ENCODE measurements at places on chromosomes 6 and 20. TPM values are rescaled to one million over a fixed set of nuclear protein-coding genes. Genes with fewer than 3 reads are reported as not detected.

Gene AHCY
- total RNA-seq = 350 TPM

- H3K27me3 ChIP-seq = no peaks in the 10 kb centered on the region
- no peaks in the 10 kb centered on the region for H3K4me1 ChIP-seq
- H3K4me3 ChIP-seq = no peak overlapping the region
- H3K27ac ChIP-seq = no peak overlapping the region
These were observed 76.7 kb upstream of the FOXO3 start for GRCh38 chr6:108484016-108484415.

DNA sequence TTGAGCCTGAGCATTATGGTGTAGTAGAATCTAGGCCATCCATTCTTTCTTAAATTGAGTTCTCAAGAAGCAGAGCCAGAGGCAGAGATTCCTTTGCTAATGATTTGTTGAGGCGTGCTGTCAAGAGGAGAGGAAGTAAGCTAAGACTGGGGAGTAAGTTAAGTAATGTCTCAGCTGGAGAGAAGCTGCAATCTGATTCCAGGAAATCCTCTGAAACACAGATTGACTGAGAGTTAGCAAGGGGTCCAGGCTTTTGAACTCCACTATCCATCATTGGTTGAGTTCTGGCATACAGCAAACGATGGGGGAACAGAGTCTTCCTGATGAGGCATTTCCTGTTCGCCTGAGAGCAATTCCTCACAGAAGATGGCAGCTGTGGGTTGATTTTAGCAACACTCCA lies 207.4 kb upstream of the RAB32 start:
- H3K4me1 ChIP-seq = no peaks in the 10 kb centered on the region
- no peak overlapping the region for H3K4me3 ChIP-seq
- no peak for DNase-seq
- no peaks in the 10 kb centered on the region for H3K27me3 ChIP-seq
- no peak overlapping the region for H3K27ac ChIP-seq
- no peaks in the 10 kb centered on the region for H3K36me3 ChIP-seq

- H3K4me3 ChIP-seq = no peak overlapping the region
- no peaks in the 10 kb centered on the region for H3K36me3 ChIP-seq
- no peaks in the 10 kb centered on the region for H3K4me1 ChIP-seq
- peaks cover 3% of the 10 kb centered on the region for H3K27me3 ChIP-seq
These were observed 226.5 kb downstream of the MAFB start for GRCh38 chr20:40462566-40462965.

DNA sequence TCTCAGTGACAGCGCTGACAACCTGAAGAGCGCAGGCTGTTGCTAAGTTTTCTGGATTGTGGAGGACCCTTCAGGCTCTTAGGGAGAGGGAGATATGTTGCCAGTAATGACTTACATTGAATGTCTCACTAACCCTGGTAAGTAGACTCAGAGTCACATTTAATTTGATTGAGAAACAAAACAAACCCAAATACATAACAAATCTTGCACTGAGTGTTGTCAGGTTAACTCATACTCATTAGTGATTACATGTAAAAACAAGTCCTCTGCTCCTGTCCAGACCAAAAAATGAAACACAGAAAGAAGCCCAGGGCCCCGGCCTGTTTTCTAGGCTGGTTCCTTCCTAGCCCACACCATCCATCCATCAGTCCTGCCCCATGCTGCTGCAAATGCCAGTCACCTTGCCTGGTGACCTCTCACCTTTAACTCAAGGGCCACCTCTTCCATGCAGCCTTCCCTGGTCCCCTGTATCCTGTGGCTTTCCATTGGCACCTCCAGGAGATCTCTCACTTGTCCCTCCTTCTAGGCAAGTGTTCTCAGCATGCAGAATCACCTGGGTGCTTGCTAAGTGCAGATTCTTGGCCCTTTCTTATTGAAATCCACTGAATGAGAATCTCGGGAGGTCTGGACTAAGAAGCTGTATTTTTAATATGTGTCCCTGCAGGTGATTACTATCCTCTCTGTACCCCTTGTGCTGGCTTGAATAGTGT lies 34.7 kb upstream of the ERVFRD-1 start:
- DNase-seq = no peak
- peaks cover 21% of the 10 kb centered on the region for H3K4me1 ChIP-seq

GRCh38 chr6:166313255-166314070 lies 5.3 kb upstream of the PRR18 start:
- H3K36me3 ChIP-seq = no peaks in the 10 kb centered on the region
- DNase-seq = peak; percentile 53
- no peak overlapping the region for H3K4me3 ChIP-seq
- no peak overlapping the region for H3K27ac ChIP-seq
- H3K4me1 ChIP-seq = peaks cover 8% of the 10 kb centered on the region

DNA sequence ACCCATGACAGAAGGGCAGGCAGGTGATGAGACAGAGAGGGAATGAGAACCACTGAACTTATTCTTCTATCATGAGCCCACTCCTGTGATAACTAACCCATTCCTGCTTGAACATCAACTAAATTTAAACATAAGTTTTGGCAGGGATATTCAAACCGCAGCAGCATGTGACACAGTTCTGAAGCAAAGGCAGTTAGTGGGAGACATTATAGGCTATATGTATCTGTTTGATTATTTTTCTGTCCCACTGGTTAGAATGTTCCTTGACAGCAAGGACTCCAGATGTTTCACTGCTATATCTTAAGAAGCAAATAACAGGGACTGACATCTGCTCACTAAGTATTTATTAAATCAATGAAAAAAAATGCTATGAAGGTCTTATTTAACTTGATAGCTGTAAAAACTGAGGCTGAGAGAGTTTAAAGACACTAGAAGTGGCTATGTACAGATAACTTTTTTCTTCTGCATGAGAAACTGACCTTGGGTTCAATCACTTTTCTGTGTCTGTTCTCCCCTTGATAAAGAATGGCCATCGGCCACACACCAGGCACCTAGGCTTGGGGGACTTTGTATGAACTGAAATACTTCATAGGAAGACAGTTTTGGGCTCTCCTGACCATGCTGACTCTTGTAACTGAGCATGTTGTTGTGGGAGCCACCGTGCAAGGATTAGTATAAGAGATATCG lies 90.9 kb downstream of the CEP162 start:
- no peak for DNase-seq
- H3K27me3 ChIP-seq = no peaks in the 10 kb centered on the region

- H3K27ac ChIP-seq = no peak overlapping the region
- H3K4me1 ChIP-seq = no peaks in the 10 kb centered on the region
- DNase-seq = no peak
- H3K27me3 ChIP-seq = no peaks in the 10 kb centered on the region
These were observed 49.8 kb downstream of the MYH7B start for GRCh38 chr20:35005463-35005961.

DNA sequence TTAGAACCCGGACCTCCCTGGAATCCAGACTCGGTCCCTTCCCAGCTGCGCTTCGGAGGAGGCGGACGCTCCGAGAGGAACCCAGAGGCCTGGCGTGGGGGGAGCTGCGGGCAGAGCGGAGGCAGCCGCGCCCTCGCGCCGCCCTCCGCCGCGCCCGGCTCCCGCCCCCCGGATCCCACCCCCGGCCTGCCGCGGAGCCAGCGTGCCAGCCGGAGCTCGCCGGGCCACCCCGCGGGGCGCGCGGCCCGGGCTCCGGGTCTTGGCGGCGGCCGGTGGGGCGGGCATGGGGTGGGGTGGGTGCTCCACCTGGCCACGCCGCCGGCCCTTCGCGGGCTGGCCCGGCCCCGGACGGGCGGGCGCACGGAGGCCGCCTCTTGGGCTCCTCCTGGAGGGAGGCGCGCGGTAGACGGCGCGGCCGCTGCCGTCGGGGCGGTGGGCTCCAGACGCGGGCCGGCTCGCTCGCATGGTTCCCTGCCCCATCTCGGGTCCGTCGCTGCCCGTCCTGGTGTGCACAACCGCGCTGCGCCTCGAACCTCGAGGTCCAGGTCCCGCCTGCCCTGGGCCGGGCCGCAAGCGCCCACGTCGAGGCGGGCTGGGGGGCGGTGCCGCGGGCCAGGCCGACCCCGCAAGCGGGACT lies 592 bp upstream of the CDYL start:
- no peaks in the 10 kb centered on the region for H3K36me3 ChIP-seq
- H3K4me1 ChIP-seq = peaks cover 37% of the 10 kb centered on the region
- peak overlapping the region; percentile 57 for H3K4me3 ChIP-seq
- no peaks in the 10 kb centered on the region for H3K27me3 ChIP-seq
- peak; percentile 68 for DNase-seq
- H3K27ac ChIP-seq = peak overlapping the region; percentile 84

Gene CALHM4
- total RNA-seq = not detected

- H3K36me3 ChIP-seq = no peaks in the 10 kb centered on the region
- H3K27ac ChIP-seq = no peak overlapping the region
- H3K4me3 ChIP-seq = no peak overlapping the region
- H3K4me1 ChIP-seq = peaks cover 10% of the 10 kb centered on the region
- DNase-seq = no peak
These were observed 111.8 kb downstream of the PLCB4 start for GRCh38 chr20:9180481-9181257.

Gene TAP1
- 32.2 TPM for total RNA-seq

Gene ANGPT4
- total RNA-seq = not detected

GRCh38 chr6:139019722-139020121 lies 8.8 kb upstream of the ABRACL start:
- DNase-seq = no peak
- H3K4me1 ChIP-seq = no peaks in the 10 kb centered on the region
- H3K4me3 ChIP-seq = no peak overlapping the region
- H3K36me3 ChIP-seq = no peaks in the 10 kb centered on the region
- no peaks in the 10 kb centered on the region for H3K27me3 ChIP-seq
- no peak overlapping the region for H3K27ac ChIP-seq

DNA sequence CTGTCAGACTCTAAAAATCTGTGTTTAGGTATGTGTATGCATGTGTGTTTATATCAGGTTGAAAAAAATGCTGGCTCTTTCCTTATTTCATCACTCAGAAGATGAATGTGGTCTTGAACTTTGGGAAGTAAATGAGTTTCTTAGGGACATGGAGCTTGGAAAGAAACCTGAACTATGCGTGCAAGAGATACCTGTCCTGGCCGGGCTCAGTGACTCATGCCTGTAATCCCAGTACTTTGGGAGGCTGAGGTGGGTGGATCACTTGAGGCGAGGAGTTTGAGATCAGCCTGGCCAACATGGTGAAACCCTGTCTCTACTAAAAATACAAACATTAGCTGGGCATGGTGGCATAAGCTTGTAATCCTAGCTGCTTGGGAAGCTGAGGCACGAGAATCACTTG lies 4.4 kb upstream of the GLP1R start:
- H3K4me1 ChIP-seq = no peaks in the 10 kb centered on the region
- DNase-seq = no peak
- H3K4me3 ChIP-seq = no peak overlapping the region
- H3K27me3 ChIP-seq = peaks cover 23% of the 10 kb centered on the region

DNA sequence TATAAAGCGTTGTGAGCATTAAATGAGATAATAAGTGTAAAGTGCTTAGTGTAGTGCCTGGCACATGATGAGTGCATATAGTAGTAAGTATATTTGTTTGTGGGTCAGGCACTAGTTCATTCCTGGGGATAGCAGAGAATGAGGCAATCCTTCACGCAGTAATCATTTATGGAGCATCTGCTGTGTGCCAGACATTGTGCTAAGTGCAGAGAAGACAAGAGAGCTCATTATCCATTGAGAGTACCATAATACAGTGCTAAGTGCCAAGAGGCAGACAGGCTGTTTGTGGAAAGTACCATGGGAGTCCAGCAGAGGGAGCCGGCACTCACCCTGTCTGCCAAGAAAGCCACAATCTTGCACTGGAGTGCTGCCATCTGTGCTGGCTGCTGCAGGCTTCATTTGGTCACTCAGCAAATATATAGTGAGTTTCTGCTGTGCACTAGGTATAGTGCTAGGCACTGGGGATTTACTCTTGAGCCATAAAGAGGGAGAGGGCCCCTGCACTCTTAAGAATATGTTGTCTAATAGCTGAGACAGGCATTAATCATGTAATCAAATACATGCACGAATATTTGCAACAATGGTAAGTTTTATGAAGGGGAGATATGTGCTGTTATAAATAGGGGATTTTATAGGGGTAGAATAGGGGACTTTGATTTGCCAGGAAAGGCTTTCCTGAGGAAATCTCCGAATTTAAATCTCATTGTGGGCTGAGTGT lies 12.9 kb upstream of the MROH8 start:
- no peak overlapping the region for H3K27ac ChIP-seq
- no peaks in the 10 kb centered on the region for H3K4me1 ChIP-seq
- no peak overlapping the region for H3K4me3 ChIP-seq
- peak; percentile 43 for DNase-seq
- H3K36me3 ChIP-seq = peaks cover 14% of the 10 kb centered on the region

Gene CNBD2
- 3.1 TPM for total RNA-seq

GRCh38 chr20:11453430-11453829 lies 464.3 kb upstream of the BTBD3 start:
- peaks cover 62% of the 10 kb centered on the region for H3K4me1 ChIP-seq
- H3K4me3 ChIP-seq = no peak overlapping the region
- no peaks in the 10 kb centered on the region for H3K36me3 ChIP-seq

- H3K36me3 ChIP-seq = no peaks in the 10 kb centered on the region
- no peak overlapping the region for H3K27ac ChIP-seq
- H3K27me3 ChIP-seq = no peaks in the 10 kb centered on the region
These were observed 49.8 kb downstream of the TSHZ2 start for GRCh38 chr20:53021934-53022333.

- no peak overlapping the region for H3K4me3 ChIP-seq
- H3K36me3 ChIP-seq = no peaks in the 10 kb centered on the region
- DNase-seq = no peak
- no peaks in the 10 kb centered on the region for H3K4me1 ChIP-seq
- H3K27me3 ChIP-seq = peaks cover 15% of the 10 kb centered on the region
These were observed 370.4 kb downstream of the PREX1 start for GRCh38 chr20:48457193-48458002.

Gene CST4
- total RNA-seq = not detected

GRCh38 chr6:17292600-17293133 lies 11.5 kb downstream of the RBM24 start:
- H3K4me1 ChIP-seq = no peaks in the 10 kb centered on the region
- DNase-seq = no peak
- no peaks in the 10 kb centered on the region for H3K27me3 ChIP-seq
- H3K27ac ChIP-seq = no peak overlapping the region
- no peak overlapping the region for H3K4me3 ChIP-seq

GRCh38 chr6:115592025-115592424 lies 468.7 kb downstream of the FRK start:
- no peak for DNase-seq
- H3K27ac ChIP-seq = no peak overlapping the region
- no peak overlapping the region for H3K4me3 ChIP-seq
- H3K36me3 ChIP-seq = no peaks in the 10 kb centered on the region
- H3K27me3 ChIP-seq = peaks cover 9% of the 10 kb centered on the region

- no peaks in the 10 kb centered on the region for H3K4me1 ChIP-seq
- H3K27ac ChIP-seq = no peak overlapping the region
- DNase-seq = no peak
- no peaks in the 10 kb centered on the region for H3K36me3 ChIP-seq
- no peaks in the 10 kb centered on the region for H3K27me3 ChIP-seq
These were observed 993.6 kb downstream of the KIF16B start for GRCh38 chr20:15579688-15580087.

Gene PTPRT
- total RNA-seq = not detected

Gene WFDC2
- total RNA-seq = 1.1 TPM

Gene PCNA
- 273 TPM for total RNA-seq

DNA sequence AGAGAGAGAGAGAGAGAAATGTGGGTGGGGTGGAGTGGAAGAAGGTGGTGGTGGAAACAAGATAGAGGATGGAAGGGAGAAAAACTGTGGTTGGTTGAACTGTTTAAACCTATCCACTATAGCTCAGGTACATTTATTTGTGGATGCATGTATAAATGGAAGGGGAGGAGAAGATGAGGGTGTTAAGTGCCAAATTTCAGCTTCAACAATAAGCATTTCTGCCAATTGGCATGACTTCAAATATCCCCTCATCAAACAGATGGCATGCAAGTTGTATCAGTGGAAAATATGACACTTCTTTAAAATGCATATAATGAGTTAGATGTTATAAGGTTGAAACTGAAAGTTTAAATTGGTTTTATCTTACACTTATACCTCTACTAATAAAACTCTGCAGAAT lies 216.1 kb downstream of the LMBRD1 start:
- no peak for DNase-seq
- H3K4me1 ChIP-seq = no peaks in the 10 kb centered on the region
- H3K27ac ChIP-seq = no peak overlapping the region
- H3K4me3 ChIP-seq = no peak overlapping the region
- H3K36me3 ChIP-seq = no peaks in the 10 kb centered on the region
- no peaks in the 10 kb centered on the region for H3K27me3 ChIP-seq

Gene ZNF391
- 1.1 TPM for total RNA-seq

Data from HCT116 (cell line).